Epithelial cell of esophagus (primary cell): ENCODE measurements at places on chromosomes 4 and X.
A peak's percentile ranks its signal among the peaks of the same experiment; 100 is the strongest.

- DNase-seq = peak; percentile 25
Observed at GRCh38 chrX:55908661-55909212, 191.2 kb downstream of the RRAGB start.

DNA sequence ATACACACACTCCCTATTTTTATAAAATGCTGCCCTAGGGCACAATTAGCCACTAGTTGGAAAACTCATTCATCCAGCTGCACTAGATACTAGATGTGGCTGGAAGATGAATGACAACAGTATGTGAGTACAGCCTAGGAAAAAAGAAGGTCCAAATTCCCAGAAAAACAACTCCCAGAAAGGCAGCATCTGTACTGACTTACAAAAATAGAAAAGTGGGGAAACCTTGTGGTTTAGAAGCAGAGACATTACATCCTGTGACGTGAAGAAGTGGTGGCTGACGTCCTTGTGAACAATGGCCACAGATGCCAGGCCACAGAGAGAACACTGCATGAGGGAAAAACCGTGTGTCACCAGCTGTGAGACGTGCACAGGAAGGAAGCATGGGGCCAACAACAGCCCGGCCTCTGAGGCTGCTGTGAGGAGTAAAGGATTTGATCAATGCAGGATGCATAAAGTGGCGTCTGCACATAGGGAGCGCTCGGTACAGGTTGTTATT lies 81.2 kb downstream of the SPRY1 start:
- DNase-seq = no peak

DNA sequence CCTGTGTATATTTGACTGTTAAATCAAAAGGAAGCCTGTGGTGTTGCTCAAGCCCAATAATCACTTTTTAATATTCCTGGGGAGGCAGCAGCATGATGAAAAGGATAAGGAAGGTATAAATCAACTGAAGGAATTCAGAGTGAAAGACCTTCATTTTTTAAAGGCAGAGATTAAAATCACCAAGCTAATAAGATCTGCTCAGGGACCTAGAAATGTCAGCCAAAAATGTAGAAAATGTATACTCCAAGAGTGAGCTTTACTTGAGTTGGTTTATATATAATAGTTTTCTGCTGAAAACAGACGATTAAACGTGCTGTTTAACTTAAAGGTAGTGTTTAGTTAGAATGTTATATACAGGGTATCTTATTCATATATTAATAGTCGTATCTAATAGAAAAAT lies 549.3 kb downstream of the IQCM start:
- DNase-seq = no peak

- DNase-seq = peak; percentile 34
Observed at GRCh38 chr4:36325499-36325898, 44.1 kb downstream of the DTHD1 start.

DNA sequence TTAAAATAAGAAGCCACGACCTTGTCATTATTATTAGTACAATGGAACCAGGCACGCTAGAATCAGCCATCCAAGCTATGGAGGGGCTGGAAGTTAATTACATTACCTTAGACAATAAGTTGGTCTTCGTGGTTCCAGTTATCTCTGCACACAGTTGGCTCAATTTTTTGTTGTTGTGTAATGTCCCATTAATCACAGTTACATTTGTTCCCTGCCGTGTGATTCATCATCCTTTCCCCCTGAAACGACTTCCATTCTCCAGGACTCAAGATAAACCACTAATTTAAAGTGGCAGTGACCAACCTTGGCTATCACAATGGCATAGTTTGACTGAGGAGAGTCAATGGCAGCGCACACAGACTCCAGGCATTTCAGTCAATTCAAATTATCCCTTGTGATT lies 905.0 kb downstream of the RAB28 start:
- no peak for DNase-seq

GRCh38 chr4:96736352-96736889 lies 896.5 kb downstream of the PDHA2 start:
- peak; percentile 84 for DNase-seq

DNA sequence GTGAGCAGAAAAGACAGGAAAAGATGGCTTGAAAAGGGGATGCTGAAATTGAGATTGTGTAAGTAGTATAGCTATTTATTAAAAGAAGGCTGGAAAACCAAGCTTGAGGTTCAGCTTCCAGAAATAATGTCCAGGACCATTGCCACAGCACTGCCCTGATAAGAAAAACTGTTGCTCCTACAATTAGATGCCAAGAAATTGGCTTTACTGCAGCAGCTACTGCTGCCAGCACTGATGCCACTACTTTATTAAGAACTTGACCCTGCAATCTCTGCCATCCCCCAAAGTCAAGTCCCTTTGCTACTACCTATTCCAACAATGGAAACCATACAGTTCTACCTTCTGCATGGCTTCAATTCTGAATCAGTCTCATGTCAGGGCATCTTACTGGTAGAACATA lies 130.0 kb upstream of the VAMP7 start:
- DNase-seq = no peak

GRCh38 chr4:6019316-6020263 lies 1.4 kb upstream of the C4orf50 start:
- DNase-seq = peak; percentile 2
